Aorta (tissue), 5 donors: ENCODE measurements at places on chromosomes 3 and 15. TPM values are rescaled to one million over a fixed set of nuclear protein-coding genes. Genes with fewer than 3 reads are reported as not detected.

GRCh38 chr15:42090370-42090769 lies 4.0 kb downstream of the PLA2G4D start:
- DNase-seq = no peak

PP2D1 gene
- polyA plus RNA-seq = not detected

ZNF35 gene
- polyA plus RNA-seq = 4.6 TPM

DNA sequence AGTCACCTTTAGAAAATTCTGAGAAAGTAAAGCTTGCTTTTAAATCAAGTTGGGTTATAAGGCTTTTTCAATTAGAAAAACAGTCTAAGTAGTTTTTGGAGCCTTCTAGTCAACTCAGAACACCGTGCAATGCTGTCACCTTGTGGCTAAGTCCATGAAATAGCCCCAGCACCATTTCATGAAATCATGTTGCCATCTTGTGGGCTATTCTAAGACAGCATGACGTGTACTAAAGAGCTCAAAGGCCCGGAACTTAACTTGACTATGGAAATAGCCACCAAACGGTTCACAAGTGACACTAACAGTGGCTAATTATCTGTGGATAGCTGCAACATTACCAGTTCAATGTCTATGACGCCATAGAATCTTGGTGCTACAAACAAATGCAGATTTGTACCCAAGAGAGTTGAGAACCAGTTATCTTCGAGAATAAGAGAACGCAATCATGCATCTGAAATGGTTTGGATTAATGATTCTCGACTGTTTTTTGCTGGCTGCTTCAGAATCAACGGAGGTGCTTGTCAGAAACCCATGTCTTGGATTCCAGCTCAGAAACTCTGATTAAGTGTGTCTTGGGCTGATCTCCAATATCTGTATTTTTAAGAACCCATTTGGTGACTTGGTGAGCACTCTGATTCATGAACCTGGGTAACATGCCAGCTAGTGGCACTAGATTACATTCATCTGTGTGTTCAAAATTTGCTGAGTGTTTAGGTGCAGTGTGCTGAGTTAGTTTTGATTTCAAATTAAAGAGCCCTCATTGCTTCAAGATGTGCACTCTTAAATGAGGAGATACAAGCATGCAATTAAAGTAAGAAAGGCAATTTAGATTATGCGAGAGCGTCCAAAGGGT lies 111.2 kb upstream of the MCTP2 start:
- no peak for DNase-seq

DNA sequence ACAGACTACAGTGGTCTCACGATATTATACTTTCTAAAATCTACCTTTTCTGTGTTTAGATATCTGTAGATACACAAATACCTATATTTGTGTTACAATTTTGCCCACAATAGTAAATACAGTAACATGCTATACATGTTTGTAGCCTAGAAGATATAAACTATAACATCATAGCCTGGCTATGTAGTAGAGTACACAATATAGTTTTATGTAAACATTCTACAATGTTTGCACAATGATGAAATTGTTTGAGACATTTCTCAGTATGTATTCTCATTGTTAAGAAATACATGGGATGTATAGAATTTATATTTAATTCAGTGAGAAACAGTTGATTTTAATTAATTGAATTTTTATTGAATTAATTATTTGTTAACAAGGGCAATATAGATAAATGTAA lies 1367.0 kb downstream of the OTOL1 start:
- no peak for DNase-seq

- no peak for DNase-seq
Measured at GRCh38 chr3:105853801-105854432, 14.9 kb downstream of the CBLB start.
